Forelimb muscle (tissue), 1 donor: ENCODE measurements at places on chromosomes 1 and 21.

GRCh38 chr1:179939941-179940340 lies 14.7 kb upstream of the CEP350 start:
- no peak for DNase-seq

- no peak for DNase-seq
Observed at GRCh38 chr1:94336991-94337390, 81.2 kb upstream of the ABCD3 start.

DNA sequence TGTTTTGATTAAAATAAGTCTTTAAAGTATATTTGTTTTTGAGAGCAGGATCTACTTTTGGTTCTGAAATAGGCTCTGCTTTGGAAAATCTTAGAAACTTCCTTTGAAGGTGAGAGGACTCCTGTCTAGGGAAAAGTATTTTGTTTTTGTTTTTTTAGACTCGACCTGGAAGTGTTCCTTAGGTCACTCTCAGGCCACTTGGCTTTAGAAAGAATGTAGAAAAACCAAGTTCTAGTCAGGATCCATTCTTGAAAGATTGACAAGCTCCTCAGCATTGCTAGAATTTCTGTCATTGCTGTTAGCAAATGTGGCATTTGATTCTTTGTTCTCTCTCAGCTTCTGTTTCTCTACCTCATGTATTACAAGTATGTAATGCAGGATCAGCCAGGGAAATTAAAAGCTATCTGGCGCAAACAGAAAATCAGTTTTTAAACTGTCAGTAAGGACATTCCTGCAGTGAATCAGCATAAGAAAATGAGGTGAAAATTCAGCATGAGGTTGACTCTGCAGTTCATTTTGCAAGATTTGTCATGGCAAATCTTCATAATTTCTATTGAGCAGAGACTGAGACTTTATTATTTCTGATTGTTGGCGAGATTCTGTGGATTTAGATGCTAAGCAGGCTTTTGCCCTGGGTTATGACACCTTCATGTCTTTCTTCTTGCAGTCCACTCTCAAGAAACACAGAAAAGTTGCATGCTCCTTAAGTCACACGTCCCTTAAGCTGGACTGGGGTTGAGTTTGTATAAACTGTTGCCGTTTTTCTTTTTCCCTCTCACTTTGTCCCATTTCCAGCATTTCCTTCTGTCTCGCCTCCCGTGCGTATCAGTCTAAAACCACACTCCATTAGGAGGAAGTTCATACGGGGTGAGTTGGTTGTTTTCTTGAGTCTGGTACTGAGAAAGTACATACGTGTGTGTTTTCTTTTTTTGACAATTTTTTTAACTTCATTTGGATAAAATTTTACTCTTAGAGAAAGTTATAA lies 12.6 kb downstream of the NTPCR start:
- DNase-seq, result no peak

DNA sequence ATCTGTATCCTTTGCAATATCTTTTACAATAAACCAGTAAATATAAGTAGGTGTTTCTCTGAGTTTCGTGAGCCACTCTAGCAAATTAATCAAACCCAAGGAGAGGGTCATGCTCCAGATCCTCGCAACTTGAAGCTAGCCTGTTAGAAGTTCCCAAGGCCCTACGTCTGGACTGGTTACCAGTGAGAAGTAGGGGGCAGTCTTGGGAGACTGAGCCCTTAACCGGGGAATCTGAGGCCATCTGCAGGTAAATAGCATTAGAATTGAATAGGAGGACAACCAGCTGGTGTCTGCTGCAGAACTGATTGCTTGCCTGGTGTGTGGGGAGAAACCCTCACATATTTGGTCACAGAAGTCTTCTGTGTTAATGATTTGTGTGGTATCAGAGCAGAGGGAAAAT lies 190.5 kb downstream of the RYR2 start:
- no peak for DNase-seq

DNA sequence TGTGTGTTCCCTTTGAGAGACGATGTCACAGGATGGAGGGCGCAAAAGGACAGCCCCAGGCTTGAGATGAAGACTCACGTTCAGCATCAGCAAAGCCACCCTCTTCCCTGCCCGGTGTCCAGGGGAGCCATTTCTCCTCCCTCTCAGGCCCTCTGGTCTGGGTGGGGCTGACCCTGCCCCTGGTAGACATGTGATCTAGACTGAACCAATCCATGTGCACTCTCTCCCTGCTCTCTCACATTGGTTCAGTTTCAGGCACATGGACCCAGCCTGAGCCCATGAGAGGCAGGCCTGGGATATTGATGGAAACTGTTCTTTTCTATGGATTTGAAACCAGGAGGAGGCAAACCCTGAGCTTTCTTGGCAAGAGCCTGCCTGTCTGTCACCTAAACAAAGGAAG lies 115.6 kb upstream of the IGSF21 start:
- no peak for DNase-seq

- DNase-seq, result no peak
Observed at GRCh38 chr1:52365071-52365745, 797 bp downstream of the CC2D1B start.

DNA sequence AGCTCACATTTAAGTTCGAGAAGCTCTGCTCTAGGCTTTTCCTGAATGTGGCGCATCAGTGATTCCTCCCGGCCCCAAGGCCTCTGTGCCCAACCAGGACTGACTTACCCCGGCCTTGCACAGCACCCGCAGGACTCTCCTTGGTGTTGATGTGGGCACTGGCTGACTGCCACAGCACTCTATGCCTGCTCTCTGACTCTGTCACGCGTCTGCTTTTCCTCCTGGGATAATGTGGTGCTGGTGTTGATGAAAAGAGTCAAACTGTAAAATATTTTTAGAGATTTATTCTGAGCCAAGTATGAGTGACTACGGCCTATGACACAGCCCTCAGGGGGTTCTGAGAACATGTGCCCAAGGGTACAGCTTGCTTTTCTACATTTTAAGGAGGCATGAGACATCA lies 15.5 kb upstream of the SLC2A5 start:
- no peak for DNase-seq

DNA sequence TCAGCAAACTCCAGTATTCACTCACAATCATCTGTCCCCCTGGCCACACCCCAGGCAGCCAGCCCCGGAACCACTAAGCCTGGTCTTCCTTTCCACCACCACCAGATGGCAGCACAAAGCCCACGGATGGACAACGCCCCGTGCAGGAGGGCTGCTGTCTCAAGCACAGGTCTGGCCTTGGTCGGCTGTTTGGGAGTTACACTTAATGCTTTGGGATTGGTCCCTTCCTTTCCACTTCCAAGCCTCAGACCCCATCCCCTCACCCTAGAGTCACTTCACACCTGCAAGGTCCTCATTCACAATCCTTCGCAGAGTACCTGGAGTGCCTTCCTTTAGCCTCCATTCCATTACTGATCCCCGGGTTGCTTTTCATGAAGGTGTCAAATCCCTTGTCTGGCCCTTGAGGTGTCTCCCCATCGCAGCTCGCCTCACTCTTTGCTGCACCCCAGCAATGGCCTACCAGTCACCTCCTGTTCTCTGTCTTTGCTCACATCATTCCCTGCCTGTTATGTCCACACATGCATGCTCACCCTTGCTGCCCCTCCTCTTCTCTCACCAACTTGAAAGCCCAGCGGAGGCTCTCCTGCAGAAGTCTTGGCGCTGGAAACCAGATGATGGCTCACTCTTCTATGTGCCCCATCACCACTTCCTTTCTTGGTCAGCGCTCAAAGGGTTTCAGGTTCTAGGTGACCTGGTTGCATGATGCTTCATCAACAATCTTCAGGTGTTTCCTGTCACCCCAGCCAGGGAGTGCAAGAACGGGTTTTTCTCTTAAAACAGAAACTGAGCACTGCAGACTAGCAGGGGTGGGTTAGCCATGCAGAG lies 24.9 kb upstream of the KCNA2 start:
- no peak for DNase-seq
